ENCODE measurements at places on chromosomes 5 and 9. TPM values are rescaled to one million over a fixed set of nuclear protein-coding genes. Genes with fewer than 3 reads are reported as not detected.
A peak's percentile ranks its signal among the peaks of the same experiment; 100 is the strongest.

- no peak overlapping the region for H3K4me3 ChIP-seq
- H3K4me1 ChIP-seq: peaks cover 35% of the 10 kb centered on the region
- no peak overlapping the region for H3K27ac ChIP-seq
- H3K36me3 ChIP-seq: no peaks in the 10 kb centered on the region
Observed at GRCh38 chr9:573691-574410, 267.6 kb upstream of the DMRT1 start.

PCAT7 gene
- total RNA-seq: not detected

IQGAP2 gene
- total RNA-seq: 17.6 TPM

PCDHA1 gene
- not detected for total RNA-seq

- H3K27me3 ChIP-seq: no peaks in the 10 kb centered on the region
- no peaks in the 10 kb centered on the region for H3K4me1 ChIP-seq
- no peaks in the 10 kb centered on the region for H3K36me3 ChIP-seq
- no peak for DNase-seq
- no peak overlapping the region for H3K27ac ChIP-seq
- no peak overlapping the region for H3K4me3 ChIP-seq
Observed at GRCh38 chr5:176774216-176775171, 35.9 kb upstream of the UNC5A start.

- H3K27ac ChIP-seq: no peak overlapping the region
- H3K4me1 ChIP-seq: peaks cover 8% of the 10 kb centered on the region
- H3K36me3 ChIP-seq: no peaks in the 10 kb centered on the region
- no peaks in the 10 kb centered on the region for H3K27me3 ChIP-seq
- no peak overlapping the region for H3K4me3 ChIP-seq
Observed at GRCh38 chr5:171242521-171242920, 66.5 kb upstream of the TLX3 start.

GRCh38 chr5:87877495-87877894 lies 391.1 kb downstream of the TMEM161B start:
- no peak overlapping the region for H3K27ac ChIP-seq
- H3K4me1 ChIP-seq: no peaks in the 10 kb centered on the region
- H3K27me3 ChIP-seq: no peaks in the 10 kb centered on the region
- DNase-seq: no peak
- no peaks in the 10 kb centered on the region for H3K36me3 ChIP-seq

RXFP3 gene
- total RNA-seq: not detected

- H3K4me3 ChIP-seq: peak overlapping the region; percentile 3
- no peaks in the 10 kb centered on the region for H3K27me3 ChIP-seq
- peak overlapping the region; percentile 99 for H3K27ac ChIP-seq
- no peaks in the 10 kb centered on the region for H3K36me3 ChIP-seq
- H3K4me1 ChIP-seq: peaks cover 95% of the 10 kb centered on the region
Observed at GRCh38 chr5:172869691-172870090, 35.6 kb downstream of the ERGIC1 start.

- H3K4me3 ChIP-seq: no peak overlapping the region
- H3K27ac ChIP-seq: peak overlapping the region; percentile 73
- no peak for DNase-seq
- peaks cover 14% of the 10 kb centered on the region for H3K36me3 ChIP-seq
Observed at GRCh38 chr9:76162086-76162730, 232.0 kb downstream of the RFK start.

DNA sequence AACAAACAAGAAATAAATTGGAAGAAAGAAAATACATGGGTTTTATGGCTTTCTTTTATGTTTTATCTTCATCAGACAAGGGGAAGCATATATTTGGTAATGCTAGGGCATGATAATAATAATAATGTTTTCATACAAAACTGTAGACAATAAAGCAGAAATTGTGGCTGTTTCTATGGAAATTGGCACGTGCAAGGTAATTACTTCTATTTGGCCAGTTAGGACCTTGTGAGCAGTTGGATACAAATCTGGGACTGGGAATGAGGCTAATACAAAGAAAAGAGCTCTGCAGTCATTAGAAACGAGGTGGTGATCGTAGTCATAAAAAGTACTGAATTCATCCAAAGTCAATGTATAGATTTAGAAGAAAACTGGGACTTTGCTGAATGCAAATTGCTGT lies 233.6 kb downstream of the EFNA5 start:
- H3K36me3 ChIP-seq: no peaks in the 10 kb centered on the region
- DNase-seq: no peak
- H3K4me3 ChIP-seq: no peak overlapping the region
- no peaks in the 10 kb centered on the region for H3K4me1 ChIP-seq
- no peak overlapping the region for H3K27ac ChIP-seq
- no peaks in the 10 kb centered on the region for H3K27me3 ChIP-seq

DNA sequence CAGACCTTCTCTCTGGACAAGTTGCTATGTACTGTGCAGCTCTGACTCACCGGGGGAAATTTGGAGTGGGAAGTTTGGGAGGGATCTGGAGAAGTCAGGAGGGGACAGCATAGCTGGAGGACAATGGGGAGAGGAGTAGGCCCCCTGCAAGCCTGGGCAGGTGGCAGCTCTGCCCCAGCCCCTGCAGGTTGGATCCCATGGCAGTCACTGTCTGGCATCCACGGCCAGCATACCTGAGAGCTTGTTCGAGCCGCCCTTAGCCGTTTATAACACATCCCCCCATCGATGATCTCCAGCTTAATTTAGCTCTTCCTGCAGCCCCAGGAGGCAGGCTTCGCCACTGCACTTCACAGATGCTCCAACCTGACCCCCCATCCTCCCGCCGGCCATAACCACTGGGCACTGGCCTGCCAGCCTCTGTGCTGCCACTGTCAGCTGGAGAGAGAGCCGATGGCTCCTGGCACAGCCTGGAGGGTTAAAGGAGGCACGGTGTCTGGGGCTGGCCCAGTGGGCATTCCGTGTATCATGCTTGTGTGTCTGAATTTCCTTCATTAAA lies 57.7 kb upstream of the RNU6ATAC start:
- no peak overlapping the region for H3K4me3 ChIP-seq
- H3K27me3 ChIP-seq: no peaks in the 10 kb centered on the region
- no peaks in the 10 kb centered on the region for H3K36me3 ChIP-seq
- no peak overlapping the region for H3K27ac ChIP-seq

STKLD1 gene
- total RNA-seq: not detected

TMEM8B gene
- total RNA-seq: 24.2 TPM

ANKRD55 gene
- total RNA-seq: not detected

GZMA gene
- 1.6 TPM for total RNA-seq

CDX1 gene
- total RNA-seq: not detected

All from thoracic aorta (tissue), 2 donors.